Frontal cortex (tissue), 4 donors: ENCODE measurements at places on chromosomes 5 and 9.
A peak's percentile ranks its signal among the peaks of the same experiment; 100 is the strongest.

GRCh38 chr5:53069626-53070025 lies 39.9 kb downstream of the MOCS2 start:
- no peak for DNase-seq

DNA sequence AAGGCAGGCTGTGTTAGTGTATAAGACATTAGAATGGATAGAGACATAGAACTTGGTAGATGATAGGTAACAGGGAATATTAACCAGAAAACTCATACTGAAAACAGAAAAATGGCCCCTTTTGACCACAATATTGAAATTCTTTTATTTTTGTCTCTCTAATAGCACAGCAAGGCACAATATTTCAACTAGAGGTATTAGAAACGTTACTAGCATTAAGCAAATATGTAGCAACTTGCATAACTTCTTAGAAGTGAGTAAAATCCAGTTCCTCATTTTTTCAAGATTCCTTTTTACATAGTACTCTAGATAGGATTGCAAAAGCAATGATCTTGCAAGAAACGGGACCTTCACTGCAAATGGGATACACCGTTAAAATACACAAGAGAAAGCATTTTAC lies 102.7 kb upstream of the VCAN start:
- DNase-seq, result no peak

DNA sequence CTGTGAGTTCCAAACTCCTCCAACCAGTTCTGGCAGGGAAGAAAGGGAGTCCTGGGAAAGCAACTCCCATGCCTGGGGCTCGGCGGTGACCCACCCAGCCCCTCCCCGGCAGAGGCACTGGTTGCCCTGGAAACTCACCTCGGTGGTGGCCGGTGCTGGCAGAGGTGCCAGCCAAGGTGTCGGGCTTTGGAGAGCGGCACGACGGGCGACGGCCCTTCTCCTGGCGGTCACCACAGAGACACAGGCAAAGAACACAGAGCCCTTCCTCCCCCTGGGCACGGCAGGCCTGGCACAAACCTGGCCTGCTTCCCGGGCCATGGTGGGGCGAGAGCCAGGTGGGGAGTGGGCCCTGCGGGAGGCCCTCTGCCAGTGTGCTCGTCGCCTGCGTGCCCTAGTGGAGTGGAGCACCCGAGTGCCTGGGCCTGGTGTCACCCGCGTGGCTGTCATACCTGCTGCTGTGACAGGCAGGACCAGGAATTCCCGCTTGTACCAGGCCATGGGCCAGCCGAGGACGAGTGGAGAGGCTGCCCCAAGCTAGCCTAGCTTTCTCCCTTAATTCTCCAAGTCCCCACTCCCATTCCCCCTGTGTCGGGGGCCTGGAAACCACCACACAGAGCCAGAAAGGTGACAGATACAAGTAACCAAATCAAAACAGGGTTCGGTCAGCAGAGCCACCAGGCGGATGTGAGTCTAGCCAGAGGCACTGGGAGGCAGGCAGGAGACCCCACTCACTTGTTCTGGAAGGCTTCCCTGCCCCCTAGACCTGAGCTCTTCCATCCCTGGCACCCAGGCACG lies 8.2 kb upstream of the RALGDS start:
- no peak for DNase-seq

DNA sequence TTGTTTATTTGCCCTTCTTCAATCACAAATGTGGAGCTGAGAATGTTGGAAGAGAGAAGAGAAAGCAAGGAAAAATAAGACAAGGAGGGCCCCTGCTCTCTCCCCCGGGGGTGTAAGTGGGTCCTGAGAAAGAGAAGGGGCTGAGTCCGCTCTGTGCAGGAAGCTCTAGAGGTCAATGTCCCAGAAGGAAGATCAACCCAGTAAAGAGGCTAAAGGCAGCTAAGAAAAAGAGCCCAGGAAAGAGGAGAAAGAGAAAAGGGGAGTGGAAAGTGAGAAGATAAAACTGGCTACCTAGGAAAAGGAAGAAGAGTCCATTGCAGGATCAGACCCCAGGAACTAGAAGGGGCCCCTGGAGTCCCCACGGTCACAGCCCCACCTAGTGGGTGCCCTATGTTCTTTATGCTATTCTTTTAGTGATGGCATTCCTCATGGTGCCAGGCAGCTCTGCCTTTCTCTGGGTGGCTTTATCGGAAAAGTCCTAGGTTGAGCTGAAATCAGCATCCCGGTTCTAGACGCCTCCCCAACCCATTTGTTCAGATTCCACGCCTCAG lies 583.4 kb downstream of the ACTL7B start:
- DNase-seq, result peak; percentile 30

DNA sequence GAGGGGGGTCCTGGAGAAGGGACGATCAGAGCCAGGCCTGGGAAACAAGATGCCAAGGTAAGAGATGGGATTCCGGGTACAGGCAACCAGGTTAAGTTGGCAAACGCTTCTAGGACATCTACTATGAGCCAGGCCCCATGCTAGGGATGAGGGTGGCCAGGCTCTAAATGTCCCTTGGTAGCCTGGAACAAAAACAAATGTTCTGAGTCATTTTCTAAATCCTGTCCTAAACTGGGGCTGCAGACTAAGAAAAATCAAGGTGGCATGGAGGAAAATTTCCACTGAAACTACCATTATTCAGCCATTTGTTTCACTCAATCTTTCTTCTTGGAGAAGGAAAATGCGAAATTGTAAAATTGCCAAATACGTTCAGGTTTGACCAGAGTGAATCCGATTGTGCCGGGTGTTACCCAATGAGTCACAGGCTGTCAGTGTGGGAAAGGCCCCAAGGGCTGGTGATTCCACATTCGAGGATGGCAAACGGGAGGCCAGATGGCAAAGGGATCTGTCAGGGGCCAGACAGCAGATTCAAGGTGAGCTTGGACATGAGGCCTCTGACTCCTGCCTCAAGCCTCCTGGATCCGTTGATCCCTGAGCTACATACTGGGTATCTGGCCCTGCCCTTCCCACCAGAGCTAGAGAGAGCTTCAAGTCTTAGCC lies 57.6 kb downstream of the PAX5 start:
- DNase-seq, result no peak

GRCh38 chr9:28841775-28842174 lies 1268.5 kb upstream of the C9orf72 start:
- no peak for DNase-seq

GRCh38 chr9:83432877-83433550 lies 105.2 kb downstream of the FRMD3 start:
- no peak for DNase-seq

DNA sequence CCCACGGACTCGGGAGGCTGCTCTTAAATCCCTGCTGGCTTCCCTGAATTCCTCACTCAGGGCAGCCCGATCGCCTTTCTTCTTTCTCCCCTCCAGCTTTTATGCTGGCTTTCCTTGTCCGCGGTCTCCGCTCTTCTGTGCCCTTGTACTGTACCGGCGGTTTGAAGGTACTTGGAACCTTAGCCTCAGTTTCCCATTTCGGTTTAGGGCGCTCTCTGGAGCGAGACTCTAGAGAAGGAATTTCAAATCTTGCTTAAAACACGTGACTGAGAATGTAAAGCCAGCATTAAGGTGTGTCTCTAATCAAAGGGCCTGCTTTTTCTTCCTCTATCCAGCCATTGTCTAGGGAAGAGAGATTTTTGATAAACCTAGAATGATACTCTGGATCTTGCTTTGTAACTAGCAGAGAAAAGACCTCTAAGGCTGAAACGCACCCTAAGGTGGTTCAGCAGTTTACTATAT lies 650 bp downstream of the GPR107 start:
- no peak for DNase-seq

DNA sequence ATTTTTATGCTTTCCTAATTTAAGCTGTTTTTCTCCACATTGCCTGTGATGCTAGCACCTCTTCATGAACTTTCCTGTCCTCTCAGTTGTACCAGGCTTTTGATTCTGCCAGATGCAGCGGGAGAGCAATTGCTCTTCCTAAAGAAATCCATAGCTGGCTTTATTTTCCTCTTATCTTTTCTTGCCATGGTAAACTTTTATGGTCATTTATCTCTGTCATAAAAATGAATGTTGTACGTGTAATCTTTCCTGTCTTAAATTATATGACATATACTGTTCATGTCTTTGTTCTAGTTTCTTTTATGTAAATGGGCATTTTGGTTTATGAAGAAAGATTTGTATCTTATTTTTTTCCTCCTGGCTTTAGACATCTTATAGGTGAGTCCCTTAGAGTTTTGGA lies 127.5 kb downstream of the SH3GL2 start:
- DNase-seq, result no peak

- DNase-seq, result no peak
Observed at GRCh38 chr9:85142496-85142911, 473.0 kb downstream of the NTRK2 start.

- peak; percentile 81 for DNase-seq
Observed at GRCh38 chr5:150410524-150411244, 2.0 kb downstream of the CD74 start.

GRCh38 chr9:76530458-76531110 lies 71.6 kb downstream of the GCNT1 start:
- no peak for DNase-seq

- DNase-seq, result no peak
Observed at GRCh38 chr5:54932789-54933188, 52.6 kb downstream of the ESM1 start.

DNA sequence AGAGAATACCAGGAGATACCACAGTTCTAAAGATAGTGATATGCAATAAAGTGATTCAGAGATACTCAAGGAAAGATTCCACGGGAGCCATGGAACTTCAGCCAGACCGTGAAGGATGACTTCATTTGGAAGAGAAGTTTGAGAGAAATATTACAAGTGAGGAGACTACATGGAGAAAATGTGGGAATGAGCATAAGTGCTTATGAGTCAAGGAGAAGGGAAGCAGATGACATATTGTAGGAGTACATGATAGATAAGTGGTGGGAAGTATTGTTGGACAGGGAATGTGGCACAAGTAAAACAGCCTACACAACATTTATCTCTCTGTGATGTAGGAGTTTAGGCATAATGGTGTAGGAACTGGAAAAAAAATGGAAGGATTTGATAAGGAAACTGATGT lies 122.1 kb upstream of the FBXL17 start:
- no peak for DNase-seq

DNA sequence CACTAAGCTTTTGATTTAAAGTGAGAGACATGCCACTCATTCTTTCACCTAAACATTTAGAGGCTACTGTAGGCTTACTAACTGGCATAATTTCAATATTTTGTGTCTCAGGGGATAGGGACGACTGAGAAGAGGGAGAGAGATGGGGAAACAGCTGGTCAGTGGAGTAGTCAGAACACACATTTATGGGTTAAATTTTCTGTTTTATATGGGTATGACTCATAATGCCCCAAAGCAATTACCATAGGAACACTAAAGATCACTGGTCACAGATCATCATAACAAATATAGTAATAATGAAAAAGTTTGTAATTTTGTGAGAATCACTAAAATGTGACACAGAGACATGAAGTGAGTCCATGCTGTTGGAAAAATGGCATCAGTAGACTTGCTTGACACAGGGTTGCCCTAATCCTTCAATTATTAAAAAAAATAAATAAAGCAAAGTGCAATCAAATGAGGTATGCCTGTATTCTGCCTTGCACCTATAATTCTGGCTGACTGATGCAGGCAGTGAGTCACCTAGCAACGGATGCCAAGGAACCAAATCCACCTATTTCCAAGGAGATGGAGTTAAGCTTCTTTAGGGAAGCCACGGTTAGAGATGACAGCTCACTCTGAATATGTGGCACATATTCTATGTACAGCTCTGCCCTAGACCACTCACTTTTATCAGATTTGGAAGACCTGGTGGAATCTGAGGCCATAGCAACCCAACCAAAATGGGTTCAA lies 166.1 kb downstream of the MARCHF11 start:
- no peak for DNase-seq

GRCh38 chr5:38424148-38425060 lies 132.0 kb downstream of the LIFR start:
- DNase-seq, result no peak

DNA sequence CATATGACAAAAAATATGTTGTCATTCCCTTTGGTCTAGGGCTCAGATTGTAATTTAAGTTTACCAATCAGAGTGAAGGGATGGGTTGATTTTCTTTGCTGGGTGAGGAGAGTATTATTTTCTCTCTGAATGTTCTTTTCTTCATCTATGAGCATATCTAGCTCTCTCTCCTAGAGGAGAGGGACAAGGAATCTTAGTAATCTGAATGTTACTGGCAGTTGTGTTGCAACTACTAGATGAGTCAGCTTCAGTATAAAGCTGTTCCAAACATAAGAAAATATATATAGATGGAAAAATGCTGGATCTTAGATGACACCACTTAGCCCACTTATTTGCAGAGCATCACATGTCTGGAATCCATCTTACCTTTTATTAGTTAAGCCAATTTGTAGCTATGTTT lies 259.3 kb downstream of the TUSC1 start:
- DNase-seq, result no peak

DNA sequence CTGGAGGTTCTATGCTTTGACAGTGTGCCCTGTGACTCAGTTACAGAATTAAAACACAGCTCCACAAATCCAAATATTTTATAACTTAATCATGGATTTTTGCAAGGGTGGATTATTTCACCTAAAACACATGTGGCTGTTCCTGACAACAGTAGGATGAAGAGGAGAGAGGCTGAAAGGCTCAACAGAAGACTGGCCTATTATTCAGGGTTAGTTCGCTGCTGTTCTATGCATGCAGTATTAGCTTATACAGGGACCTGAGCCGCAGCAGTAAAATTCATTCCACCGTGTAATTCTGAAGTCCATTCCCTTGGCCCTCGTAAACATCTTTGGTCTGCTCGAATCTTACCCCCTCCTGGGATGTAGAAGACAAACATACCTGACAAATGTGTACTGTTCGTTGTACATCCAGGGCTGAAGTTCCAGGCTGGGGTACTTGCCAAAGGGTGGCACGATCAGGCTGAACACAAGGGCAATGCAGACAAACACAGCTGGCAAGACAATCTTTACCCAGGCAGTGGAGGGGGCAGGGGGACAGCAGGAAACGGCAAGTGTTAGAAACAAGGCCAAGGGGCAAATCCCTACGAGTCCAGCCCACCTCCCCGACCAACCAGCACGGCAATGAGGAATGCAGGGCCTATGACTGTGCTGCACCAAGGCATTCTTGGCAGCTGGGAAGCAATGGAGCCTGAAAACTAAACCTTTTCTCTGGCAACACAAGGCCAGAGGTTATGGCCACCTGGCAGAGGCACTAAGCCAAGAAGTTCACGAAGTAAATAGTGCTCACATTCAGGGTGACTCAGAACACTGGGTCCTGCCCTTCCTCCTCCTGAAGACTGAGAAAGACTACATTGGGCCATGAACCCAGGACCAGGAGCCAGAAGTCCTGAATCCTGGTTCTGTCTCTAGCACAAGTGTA lies 46.8 kb downstream of the NIPSNAP3B start:
- no peak for DNase-seq

DNA sequence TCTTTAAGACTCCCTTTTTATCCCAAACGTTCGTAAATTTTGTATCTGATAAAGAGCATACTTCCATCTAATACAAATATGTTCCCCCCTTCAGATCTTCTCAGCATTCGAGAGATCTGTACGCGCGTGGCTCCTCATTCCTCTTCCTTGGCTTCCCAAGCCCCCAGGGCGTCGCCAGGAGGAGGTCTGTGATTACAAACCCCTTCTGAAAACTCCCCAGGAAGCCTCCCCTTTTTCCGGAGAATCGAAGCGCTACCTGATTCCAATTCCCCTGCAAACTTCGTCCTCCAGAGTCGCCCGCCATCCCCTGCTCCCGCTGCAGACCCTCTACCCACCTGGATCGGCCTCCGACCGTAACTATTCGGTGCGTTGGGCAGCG lies 19.9 kb downstream of the CDKN2A start:
- DNase-seq, result no peak

- no peak for DNase-seq
Observed at GRCh38 chr9:114287001-114287762, 35.7 kb upstream of the ORM1 start.

- DNase-seq, result no peak
Observed at GRCh38 chr5:36177715-36178523, 26.0 kb downstream of the SKP2 start.
